ENCODE measurements at places on chromosomes 5 and 9.

- no peak for DNase-seq
Measured at GRCh38 chr5:60277941-60278340, 384.4 kb upstream of the PDE4D start.

DNA sequence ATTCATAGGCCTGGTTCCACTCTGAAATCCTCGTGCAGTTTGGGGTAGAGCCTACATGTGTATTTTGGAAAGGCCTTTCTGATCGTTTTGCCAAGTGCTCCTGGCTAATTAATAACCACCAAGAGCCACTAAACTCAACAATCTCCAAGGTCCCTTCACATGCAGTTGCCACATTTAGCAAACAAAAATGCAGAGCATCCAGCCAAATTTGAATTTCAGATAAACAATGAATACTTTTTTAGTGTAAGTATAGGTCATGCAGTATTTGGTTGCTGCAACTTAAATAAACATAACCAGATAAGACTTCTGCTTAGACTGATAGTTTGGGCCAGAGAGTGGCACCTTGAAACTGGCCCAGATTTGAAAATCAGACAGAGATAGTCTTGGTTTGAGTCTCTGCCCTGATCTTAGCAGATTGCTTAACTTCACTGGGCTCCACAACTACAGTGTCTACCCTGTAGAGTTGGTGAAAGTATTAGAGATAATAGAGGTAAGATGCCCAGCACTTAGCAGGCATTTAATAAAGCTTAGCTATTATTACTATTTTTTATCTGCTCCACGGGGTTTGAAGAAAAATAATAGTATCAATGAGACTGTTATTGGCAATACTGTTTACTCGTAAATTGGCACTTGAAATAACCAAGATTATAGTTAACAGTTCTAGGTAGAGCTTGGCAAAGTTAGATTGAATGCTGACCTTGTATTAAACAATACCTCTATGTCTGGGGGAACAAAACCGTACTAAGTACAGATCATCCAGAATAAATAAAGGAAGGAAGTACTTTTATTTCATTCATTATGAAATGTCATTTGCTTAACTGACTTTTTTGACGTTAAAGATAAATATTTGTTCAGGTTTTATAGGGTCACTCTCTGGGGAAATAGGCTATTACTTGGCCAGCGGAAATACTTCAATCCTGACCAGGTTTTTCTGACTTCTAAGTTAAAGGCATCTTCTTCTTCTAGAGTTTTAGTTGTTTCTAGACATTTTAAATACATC is 274.8 kb downstream of the DOCK8 start:
- no peak for DNase-seq

GRCh38 chr5:111271885-111272284 is 47.7 kb downstream of the CAMK4 start:
- no peak for DNase-seq

- no peak for DNase-seq
Measured at GRCh38 chr9:6877671-6878161, 119.9 kb downstream of the KDM4C start.

DNA sequence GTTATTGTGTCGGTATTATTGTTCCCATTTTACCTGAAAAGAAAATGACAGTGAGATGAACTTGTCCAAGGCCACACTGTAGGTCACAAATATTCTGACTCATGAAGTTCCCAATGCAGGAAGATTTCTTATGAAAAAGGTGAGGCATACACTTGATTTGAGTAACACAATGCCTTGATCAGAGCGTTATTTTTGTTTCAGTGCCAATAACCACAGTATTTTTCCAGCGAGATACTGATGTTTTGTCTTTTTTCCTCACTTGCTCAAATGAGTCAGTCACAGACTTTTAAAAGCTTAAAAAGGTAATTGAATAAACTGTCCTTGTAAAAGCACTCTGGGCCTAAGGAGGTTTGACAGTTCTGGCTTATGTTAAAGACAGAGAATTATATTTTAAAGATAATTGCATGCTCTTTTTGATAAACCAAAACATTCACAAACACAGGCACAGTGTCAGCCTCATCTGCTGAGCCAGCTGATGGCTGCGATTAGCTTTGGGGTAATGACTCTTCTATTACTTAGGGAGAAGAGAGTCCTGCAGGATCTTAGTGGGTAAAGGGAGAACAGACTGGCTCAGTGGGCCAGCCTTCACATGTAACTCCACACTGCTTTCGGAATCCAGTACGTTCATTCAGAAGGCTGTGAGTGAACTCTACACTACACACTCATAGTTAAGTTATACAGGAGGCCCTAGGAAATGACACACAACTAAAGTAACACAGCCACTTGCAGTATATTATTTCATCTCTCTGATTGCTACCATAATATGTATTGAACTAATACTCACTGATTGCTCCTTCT is 165.5 kb upstream of the CD180 start:
- DNase-seq = no peak

- DNase-seq = no peak
Measured at GRCh38 chr5:151572657-151573368, 18.3 kb downstream of the FAT2 start.

DNA sequence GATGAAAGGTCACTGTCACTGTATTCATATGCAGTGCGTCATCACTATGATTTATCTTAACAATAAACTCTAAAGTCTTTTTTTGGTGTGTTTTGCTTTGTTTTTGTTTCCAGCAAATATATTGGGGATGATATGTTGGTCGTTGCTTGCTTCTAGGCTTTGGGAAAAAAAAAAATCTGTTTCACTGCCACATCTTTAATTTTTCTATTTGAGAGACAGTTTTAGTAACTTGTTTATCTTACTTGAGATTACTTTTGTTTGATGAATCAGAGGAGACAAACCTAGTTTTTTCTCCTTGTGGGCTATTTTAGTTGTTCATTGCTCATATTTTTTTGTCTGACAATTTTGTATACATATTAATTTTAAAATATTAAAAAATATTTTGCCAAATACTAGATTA is 19.4 kb downstream of the CWC27 start:
- no peak for DNase-seq

DNA sequence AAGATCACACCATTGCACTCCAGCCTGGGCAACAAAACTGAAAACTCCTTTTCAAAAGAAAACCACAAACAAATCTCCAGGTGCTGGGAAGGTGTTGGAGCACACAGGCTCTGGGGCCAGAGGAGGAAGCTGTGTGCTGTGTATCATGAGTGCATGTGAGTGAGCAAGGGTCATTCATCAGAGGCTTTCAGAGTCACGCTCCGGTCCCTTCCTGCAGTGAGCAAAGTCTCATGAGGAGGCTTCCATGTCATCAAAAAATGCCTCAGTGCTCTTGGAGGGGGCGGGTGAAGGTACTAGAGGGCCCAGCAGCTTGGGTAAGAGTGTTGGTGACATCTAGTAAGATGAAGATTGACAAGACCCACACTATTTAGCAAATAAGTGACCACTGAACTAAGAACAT is 48.3 kb upstream of the TESK1 start:
- no peak for DNase-seq

- DNase-seq = no peak
Measured at GRCh38 chr9:109886041-109886440, 106.0 kb downstream of the PALM2AKAP2 start.

- no peak for DNase-seq
Measured at GRCh38 chr9:13142776-13143175, 136.7 kb downstream of the MPDZ start.

DNA sequence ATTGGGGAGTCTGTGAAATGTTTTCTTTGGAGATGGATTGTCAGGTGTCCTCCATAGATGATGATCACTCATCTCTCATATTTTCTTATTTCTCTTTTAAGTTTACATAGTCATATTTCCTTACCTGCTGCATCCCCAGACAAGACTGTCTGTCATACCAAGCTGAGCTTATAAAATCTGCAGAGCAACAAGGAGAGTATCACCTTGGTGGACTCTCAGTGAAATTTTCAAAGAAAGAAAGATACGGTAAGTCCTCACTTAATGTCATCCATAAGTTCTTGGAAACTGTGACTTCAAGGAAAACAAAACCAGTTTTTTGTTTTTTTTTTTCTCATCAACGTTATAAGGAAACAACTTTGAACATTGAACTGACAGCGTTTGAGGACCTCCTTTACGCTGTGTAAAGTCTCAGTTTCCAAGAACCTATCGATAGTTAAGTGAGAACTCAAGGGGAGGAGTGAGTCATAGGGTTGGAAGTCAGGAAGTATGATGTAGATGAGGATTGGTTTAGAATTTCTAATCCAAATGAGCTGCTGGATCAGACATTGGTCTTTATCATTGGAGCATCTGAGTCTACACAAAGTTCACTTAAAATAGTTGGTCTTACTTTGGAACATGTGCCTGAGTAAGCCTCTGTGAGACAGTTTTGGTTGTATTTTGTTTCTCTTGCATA is 45.5 kb downstream of the SPIN1 start:
- no peak for DNase-seq

DNA sequence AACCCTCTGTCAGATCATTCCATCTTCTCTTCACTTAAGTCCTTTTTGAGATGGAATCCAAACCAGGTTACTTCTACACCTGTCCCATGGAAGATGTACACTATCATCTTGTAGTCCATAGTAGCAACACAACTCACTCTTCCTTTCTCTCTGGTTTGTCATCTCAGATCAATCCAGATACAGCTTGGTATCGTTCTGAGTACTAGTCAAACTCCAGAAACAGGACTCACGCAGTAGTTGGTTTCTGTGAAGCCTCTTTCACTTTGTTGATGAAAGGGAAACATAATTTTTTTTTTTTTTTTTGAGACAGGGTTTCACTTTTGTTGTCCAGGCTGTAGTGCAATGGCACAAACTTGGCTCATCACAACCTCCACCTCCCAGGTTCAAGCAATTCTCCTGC is 484.0 kb downstream of the PRDM9 start:
- DNase-seq = no peak

DNA sequence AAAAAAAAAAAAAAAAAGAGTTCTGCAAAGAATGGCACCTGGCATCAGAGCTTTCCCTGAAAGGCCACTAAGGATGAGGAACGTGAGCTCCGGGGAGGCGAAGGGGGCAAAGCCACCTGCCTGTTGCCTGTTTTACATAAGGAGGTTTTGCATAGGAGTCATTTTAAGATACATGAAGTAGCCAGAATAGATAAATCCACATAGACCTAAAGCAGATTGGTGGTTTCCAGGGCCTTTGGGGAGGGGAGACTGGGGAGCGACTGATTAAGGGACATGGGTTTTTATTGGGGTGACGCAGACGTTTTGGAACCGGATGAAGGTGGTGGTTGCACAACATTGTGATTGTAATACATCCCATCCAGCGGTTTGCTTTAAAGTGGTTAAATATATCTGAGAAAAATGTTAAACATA is 7.1 kb downstream of the NEK6 start:
- DNase-seq = no peak

GRCh38 chr5:143182901-143183820 is 220.3 kb downstream of the NR3C1 start:
- no peak for DNase-seq

- DNase-seq = no peak
Measured at GRCh38 chr5:2681476-2681875, 70.0 kb downstream of the IRX2 start.

GRCh38 chr5:170135796-170136490 is 30.2 kb downstream of the FOXI1 start:
- DNase-seq = no peak

GRCh38 chr5:55037046-55037771 is 13.2 kb downstream of the GZMK start:
- no peak for DNase-seq

DNA sequence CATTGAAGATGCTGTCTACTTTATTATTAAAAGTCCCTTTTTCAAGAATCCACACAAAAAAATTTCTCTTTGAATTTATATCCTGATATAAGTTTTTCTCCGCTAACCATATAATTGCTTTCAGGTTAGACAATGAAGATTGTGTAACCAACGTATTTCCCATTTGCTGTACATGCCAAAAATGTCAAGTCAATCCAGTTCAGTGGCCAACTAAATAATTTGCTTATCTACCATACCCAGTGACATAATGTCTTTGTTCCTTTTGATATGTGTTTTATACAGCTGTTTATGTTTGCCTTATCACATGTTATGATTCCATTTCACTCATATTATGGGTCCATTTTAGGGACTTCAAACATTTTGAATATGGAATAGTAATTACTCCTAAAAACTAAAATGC is 349.9 kb downstream of the EFNA5 start:
- no peak for DNase-seq
